ENCODE measurements at places on chromosomes 5 and 9.
A peak's percentile ranks its signal among the peaks of the same experiment; 100 is the strongest.

DNA sequence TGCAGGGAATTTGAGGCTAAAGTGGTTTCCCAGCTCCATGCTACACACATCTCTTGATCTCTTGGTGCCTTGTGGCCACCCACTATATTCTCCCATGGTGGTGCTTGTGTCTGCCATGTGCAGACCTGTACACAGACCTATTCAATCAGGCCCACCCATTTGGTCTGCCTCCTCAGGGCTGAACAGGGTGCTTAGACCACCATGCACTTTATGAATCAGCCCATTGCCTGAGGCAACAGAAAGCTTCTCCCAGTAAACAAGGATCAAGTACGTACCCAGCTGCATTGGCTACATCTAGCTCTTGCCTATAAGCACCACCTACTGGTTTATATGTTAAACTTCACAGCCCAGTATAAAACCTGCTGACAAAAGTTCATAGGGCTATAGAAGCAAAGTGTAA is 664.3 kb upstream of the EDIL3 start:
- DNase-seq = peak; percentile 77

- DNase-seq = peak; percentile 14
Measured at GRCh38 chr5:19927919-19928318, 60.1 kb downstream of the CDH18 start.

DNA sequence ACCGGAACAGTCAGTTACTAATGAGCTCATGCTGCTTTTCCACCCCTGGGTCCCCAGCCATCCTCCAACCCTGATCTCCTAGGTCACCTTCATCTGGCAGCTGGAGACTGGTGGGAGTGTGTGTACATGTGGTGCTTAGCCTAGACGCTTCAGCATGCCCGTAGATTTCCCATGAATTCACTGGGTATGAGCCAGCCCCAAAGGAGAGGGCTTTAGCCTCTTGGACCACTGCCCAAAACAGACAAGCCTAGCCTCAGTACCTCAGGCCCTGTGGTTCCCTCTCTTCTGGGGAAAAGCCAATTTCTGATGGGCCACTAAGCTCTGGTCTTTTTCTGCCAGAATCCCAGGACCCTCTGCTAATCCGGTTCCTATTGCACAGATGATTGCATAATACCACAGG is 48.0 kb upstream of the ASTN2 start:
- DNase-seq = no peak

DNA sequence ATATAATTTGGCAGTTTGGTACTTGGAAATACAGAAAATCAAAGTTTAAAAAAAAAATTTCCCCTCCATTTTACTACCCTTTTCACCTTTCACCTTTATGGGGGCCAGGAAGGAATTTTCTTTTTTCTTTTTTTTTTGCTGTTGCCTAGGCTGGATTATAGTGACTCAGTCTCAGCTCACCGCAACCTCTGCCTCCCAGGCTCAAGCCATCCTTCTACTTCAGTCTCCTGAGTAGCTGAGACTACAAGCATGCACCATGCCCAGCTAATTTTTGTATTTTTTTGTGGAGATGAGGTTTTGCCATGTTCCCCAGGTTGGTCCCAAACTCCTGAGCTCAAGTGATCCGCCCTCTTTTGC is 9.1 kb downstream of the CHMP5 start:
- DNase-seq = peak; percentile 27

DNA sequence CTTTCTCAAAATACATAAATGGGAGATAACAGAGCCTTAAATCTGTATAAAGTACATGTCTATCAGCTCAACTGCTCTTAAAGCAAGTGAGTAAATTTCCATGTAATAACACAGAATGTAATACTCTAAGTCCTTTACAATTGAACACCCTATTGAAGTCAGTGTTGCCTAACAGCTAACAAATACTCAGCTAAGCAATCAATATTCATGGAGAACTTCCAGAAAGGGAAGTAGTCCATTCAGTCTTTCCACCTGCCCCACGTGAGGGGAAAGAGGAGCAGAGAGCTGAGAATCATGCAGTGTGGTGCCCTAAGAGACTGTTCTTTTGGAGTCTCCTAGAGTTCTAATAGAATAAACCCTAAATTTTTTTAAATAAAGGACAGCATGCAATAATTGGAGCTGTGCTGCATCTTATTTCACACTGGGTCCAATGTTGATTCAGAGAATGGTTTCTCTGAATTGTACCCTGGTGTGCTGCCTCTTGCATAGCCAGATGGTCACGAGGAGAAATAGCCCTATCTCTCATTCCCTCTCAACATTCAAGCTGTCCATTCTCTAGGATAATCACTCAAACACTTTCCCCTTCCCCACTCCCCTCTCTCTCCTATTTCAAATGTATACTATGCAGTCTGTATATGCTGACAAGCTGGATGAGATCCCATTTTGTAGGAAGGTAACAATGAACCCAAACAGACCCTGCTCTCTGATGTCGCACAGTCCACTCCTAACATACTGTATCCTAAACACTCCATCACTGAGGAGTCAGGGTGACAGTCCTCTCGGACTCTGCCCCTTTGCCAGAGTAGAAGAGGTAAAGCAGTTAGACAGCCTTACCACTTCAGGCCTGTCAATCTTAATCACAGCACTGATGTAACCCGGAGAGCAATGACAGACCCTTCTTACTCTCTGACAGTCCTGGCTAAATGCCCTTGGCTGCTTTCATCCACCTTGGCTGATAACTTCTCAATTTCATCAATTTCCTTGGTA is 134.8 kb downstream of the EPB41L4A start:
- DNase-seq = no peak

DNA sequence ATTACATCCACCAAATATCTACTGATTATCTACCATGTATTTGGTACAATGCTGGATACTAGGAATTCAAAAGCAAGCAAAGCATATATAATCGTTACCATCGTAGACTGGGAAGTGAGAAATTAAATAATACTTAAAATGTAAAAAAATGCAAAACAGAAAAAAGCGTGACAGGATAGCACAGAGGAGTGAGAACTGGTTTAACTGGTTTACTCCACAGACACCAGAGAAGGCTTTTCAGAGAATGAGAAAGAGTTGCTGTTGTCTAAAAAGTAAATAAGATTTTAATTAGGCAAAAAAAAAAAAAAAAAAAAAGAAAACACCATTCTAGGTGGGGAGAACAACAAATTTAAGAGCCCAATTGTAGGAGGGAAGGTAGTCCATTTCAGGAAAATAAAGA is 657.9 kb upstream of the ST8SIA4 start:
- DNase-seq = no peak
